Activated naive CD8-positive, alpha-beta T cell treated with anti-CD3 and anti-CD28 coated beads for 36 hours (primary cell): ENCODE measurements at places on chromosomes 12 and 14. TPM values are rescaled to one million over a fixed set of nuclear protein-coding genes. Genes with fewer than 3 reads are reported as not detected.

The ARHGAP5 gene
- 50.3 TPM for total RNA-seq

DNA sequence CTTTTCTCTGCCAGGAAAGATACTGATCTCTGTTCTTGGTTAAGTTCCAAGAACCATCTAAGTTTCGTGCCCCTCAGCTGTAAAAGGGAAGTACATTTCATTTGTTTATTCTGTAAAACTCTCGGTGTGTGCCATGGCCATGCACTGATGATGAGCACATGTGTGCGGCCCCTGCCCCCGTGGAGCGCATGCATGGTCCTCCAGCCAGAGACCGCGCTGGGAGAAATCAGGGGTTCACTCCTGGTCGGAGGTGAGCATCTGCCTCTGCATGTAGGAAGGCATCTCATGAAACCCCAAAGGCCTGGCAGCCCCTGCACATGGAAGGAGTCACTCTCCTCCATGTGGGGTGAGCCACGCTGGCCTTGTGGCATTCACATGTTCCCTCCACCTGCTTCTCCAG is 102.5 kb upstream of the RTL1 start:
- H3K27me3 ChIP-seq = peaks cover 22% of the 10 kb centered on the region
- H3K4me3 ChIP-seq = no peak overlapping the region
- H3K27ac ChIP-seq = no peak overlapping the region

DNA sequence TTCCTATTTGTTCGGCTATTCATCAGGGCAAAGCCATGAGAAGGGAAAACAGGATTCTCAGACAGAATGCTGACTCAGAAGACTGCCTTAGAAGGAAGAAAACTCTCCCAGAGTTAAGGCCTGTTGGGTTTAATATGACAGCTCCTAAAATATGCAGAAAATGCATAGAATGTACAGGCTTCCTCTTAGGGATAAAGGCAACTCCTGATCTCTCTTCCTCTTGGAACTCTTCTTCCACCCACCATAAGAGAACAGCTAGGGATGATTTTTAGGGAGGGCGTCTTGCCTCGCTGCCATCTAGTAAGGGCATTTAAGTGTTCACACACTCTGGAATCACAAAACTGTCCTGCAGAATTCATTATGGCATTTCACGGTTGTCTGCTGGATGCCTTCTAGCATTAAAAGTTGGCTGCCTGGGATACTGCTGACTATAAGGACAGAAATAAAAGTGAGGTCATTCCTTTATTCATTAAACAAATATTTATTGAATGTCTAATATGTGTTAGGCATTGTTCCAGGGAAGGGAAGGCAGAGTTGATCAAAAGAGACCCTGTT is 73.7 kb downstream of the DCAF5 start:
- no peak overlapping the region for H3K27ac ChIP-seq
- no peaks in the 10 kb centered on the region for H3K27me3 ChIP-seq
- H3K36me3 ChIP-seq = peaks cover 16% of the 10 kb centered on the region
- H3K4me1 ChIP-seq = peaks cover 29% of the 10 kb centered on the region
- H3K4me3 ChIP-seq = no peak overlapping the region
- DNase-seq = no peak

The IL23A gene
- 22.9 TPM for total RNA-seq

GRCh38 chr12:107779077-107779831 is 4.8 kb downstream of the ASCL4 start:
- H3K36me3 ChIP-seq = no peaks in the 10 kb centered on the region
- H3K4me1 ChIP-seq = peaks cover 15% of the 10 kb centered on the region

DNA sequence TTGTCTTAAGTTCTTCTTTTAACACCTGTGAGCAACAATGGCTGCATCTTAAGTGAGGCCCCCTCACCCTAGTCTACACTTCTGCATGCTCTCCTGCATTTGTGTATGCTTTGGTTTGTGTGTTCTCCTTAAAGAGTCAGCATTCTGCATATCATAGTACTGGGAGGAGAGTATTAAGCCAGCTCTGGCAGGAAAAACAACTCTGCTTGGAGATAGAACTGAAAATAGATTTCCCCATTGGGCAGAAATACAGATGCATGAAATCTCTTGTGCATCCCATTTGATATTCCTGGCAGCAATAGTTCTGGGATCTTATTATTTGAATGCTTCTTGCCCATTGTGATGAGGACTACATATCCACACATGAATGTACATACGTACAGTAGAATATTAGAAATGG is 70.6 kb upstream of the PRICKLE1 start:
- H3K4me3 ChIP-seq = no peak overlapping the region
- H3K36me3 ChIP-seq = no peaks in the 10 kb centered on the region
- H3K4me1 ChIP-seq = no peaks in the 10 kb centered on the region
- H3K27ac ChIP-seq = no peak overlapping the region
- DNase-seq = no peak

DNA sequence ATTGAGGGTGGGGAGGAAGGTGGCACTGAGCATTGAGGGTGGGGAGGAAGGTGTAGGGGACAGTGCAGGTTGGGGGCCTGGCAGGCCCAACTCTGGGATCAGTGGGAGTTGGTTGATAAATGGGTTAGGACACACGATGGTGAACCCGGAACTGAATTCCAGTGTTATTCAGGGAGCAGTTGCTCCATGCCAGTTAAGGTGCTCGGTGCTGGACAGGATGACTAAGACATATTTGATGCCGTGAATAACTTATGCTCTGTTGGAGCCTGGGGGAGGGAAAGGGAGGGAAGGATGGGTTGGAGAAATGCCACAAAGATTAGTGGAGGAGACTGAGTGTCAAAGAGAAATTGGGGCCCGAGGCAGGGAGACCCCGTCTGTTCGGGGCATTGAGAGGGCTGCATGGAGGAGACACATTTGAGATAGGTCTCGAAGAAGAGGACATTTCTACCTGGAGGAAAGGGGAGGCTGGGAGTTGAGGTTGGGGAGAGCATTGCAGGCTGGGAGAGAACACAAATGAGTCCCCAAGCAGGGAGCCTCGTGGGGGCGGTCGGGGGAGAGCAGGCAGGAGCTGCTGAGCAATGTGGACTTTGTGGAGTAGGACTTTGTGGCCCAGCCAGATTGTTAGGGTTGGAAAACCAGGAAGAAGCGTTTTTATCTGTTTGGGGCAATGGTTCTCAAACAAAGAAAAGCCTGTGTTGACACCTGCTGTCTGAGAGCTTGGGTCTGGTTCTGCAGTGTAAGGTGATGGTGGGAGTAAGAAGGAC is 65.3 kb downstream of the IQSEC3 start:
- H3K4me3 ChIP-seq = no peak overlapping the region
- H3K36me3 ChIP-seq = no peaks in the 10 kb centered on the region
- no peak for DNase-seq
- no peaks in the 10 kb centered on the region for H3K27me3 ChIP-seq
- no peak overlapping the region for H3K27ac ChIP-seq

DNA sequence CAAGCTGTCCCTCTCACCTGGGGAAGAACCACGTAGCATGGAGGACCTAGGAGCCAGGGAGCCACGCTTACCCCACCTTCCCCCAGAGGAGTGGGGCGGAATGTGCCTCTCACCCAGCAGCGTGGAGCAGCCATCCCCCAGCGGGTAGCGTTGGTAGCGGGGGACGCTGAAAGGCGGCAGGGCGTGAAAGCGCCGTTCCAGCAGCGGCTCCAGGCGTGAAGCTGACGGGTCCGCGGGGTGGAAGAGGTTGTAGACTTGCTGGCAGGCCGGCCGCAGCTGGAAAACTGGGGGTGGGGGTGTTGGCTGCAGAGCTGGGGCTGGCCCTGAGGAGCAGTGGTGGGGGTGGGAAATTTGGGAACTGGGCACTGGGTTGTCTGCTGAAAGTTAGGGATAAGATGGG is 11.9 kb downstream of the ARL6IP4 start:
- H3K36me3 ChIP-seq = no peaks in the 10 kb centered on the region
- H3K4me3 ChIP-seq = no peak overlapping the region
- no peaks in the 10 kb centered on the region for H3K27me3 ChIP-seq
- DNase-seq = no peak
- H3K27ac ChIP-seq = no peak overlapping the region
